Activated CD4-positive, alpha-beta memory T cell treated with anti-CD3 and anti-CD28 coated beads for 36 hours (primary cell): ENCODE measurements at places on chromosomes 2 and 18. TPM values are rescaled to one million over a fixed set of nuclear protein-coding genes. Genes with fewer than 3 reads are reported as not detected.

KCNK3 gene
- not detected for total RNA-seq

EML6 gene
- 0.50 TPM for total RNA-seq

MTHFD2 gene
- 518 TPM for total RNA-seq

DPYSL5 gene
- total RNA-seq = not detected

- H3K27me3 ChIP-seq = no peaks in the 10 kb centered on the region
- H3K4me1 ChIP-seq = no peaks in the 10 kb centered on the region
- no peak for DNase-seq
- no peaks in the 10 kb centered on the region for H3K36me3 ChIP-seq
- H3K27ac ChIP-seq = no peak overlapping the region
Observed at GRCh38 chr18:8162802-8163201, 446.4 kb upstream of the RAB12 start.

TUBA3E gene
- not detected for total RNA-seq
